ENCODE measurements at places on chromosomes 11 and 22. TPM values are rescaled to one million over a fixed set of nuclear protein-coding genes. Genes with fewer than 3 reads are reported as not detected.

The ABCC8 gene
- polyA plus RNA-seq = not detected

- H3K36me3 ChIP-seq = no peaks in the 10 kb centered on the region
- no peak overlapping the region for H3K27ac ChIP-seq
- H3K4me1 ChIP-seq = no peaks in the 10 kb centered on the region
- DNase-seq = no peak
These were observed 53.3 kb downstream of the SMIM38 start for GRCh38 chr11:69209038-69209350.

The RCOR2 gene
- not detected for polyA plus RNA-seq

GRCh38 chr22:32465661-32466060 is 1.4 kb upstream of the BPIFC start:
- H3K4me1 ChIP-seq = no peaks in the 10 kb centered on the region
- DNase-seq = no peak
- no peak overlapping the region for H3K27ac ChIP-seq

GRCh38 chr11:57972013-57972367 is 51.7 kb upstream of the OR9Q1 start:
- no peaks in the 10 kb centered on the region for H3K36me3 ChIP-seq
- no peak for DNase-seq
- H3K4me1 ChIP-seq = peaks cover 6% of the 10 kb centered on the region

GRCh38 chr11:13663631-13664071 is 4.8 kb upstream of the FAR1 start:
- no peak for DNase-seq
- no peaks in the 10 kb centered on the region for H3K27me3 ChIP-seq
- H3K27ac ChIP-seq = no peak overlapping the region
- H3K4me1 ChIP-seq = peaks cover 12% of the 10 kb centered on the region

The RIMBP3C gene
- 0.08 TPM for polyA plus RNA-seq

GRCh38 chr11:133814588-133815100 is 30.7 kb downstream of the SPATA19 start:
- H3K27me3 ChIP-seq = no peaks in the 10 kb centered on the region
- H3K27ac ChIP-seq = no peak overlapping the region
- DNase-seq = no peak

GRCh38 chr11:93322207-93322606 is 8.3 kb upstream of the DEUP1 start:
- no peaks in the 10 kb centered on the region for H3K36me3 ChIP-seq
- no peaks in the 10 kb centered on the region for H3K27me3 ChIP-seq

The FGF4 gene
- polyA plus RNA-seq = not detected

DNA sequence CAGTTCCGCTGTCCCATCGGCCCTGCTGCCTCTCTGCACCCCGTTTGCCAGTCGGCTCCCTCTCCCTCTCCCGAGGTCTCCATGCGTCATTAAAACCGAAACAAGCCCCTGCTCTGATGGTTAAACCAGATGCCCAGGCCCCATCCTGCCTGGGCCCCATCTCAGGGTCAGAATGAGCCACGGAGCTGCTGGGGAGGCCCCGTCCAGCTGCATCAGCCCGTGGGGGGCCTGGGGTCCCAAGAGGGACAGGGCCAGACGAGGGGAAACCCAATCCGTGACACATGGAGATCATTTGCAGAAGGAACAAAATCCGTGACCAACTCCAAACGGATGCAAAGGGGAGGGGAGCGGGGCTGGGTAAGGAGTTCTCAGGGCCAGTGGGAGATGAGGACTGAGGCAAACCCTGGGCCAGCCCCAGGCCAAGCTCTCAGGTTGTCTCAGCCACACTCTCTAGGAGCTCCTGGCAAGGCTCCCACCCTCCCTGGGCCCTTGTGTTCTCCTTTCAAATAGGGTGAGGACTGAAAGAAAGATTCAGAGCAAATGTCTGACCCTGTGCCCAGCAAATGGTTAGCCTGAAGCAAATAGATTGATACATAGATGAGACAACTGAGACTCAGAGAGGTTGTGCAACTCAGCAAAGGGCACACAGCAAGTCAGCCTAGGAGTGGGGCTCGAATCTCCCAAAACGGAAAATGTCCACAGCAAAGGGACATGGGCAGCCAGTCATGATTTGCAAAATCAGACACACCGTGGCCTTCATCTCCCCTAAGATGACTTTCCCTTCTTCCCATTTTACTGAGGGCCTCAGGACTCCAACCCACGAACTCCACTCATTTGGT is 162.1 kb downstream of the MN1 start:
- no peak overlapping the region for H3K27ac ChIP-seq
- no peaks in the 10 kb centered on the region for H3K4me1 ChIP-seq
- DNase-seq = no peak
- H3K4me3 ChIP-seq = no peak overlapping the region
- no peaks in the 10 kb centered on the region for H3K36me3 ChIP-seq

GRCh38 chr11:107740271-107740670 is 28.4 kb upstream of the SLN start:
- peaks cover 4% of the 10 kb centered on the region for H3K27me3 ChIP-seq
- no peak overlapping the region for H3K27ac ChIP-seq
- H3K36me3 ChIP-seq = no peaks in the 10 kb centered on the region

- H3K27ac ChIP-seq = no peak overlapping the region
- no peak overlapping the region for H3K4me3 ChIP-seq
- H3K27me3 ChIP-seq = no peaks in the 10 kb centered on the region
These were observed 404.9 kb downstream of the NXPE2 start for GRCh38 chr11:115083144-115083806.

The SCUBE1 gene
- polyA plus RNA-seq = 0.26 TPM

The PHOX2A gene
- not detected for polyA plus RNA-seq

The EIF3F gene
- polyA plus RNA-seq = 958 TPM

GRCh38 chr22:39914584-39914983 is 13.7 kb downstream of the GRAP2 start:
- no peaks in the 10 kb centered on the region for H3K36me3 ChIP-seq
- no peaks in the 10 kb centered on the region for H3K27me3 ChIP-seq
- H3K27ac ChIP-seq = no peak overlapping the region

GRCh38 chr11:9708544-9708943 is 44.7 kb downstream of the SWAP70 start:
- no peak for DNase-seq
- no peaks in the 10 kb centered on the region for H3K27me3 ChIP-seq
- peaks cover 3% of the 10 kb centered on the region for H3K36me3 ChIP-seq
- H3K27ac ChIP-seq = no peak overlapping the region
- H3K4me3 ChIP-seq = no peak overlapping the region

- DNase-seq = peak; percentile 57
- H3K27me3 ChIP-seq = no peaks in the 10 kb centered on the region
- peaks cover 30% of the 10 kb centered on the region for H3K36me3 ChIP-seq
- peak overlapping the region; percentile 93 for H3K4me3 ChIP-seq
- H3K4me1 ChIP-seq = peaks cover 27% of the 10 kb centered on the region
These were observed 489 bp downstream of the NUP98 start for GRCh38 chr11:3796801-3797328.

Data from CD14-positive monocyte (primary cell).